ENCODE measurements at places on chromosomes 1 and 21.
A peak's percentile ranks its signal among the peaks of the same experiment; 100 is the strongest.

GRCh38 chr1:42993502-42994136 lies 35.0 kb upstream of the SLC2A1 start:
- DNase-seq = no peak

DNA sequence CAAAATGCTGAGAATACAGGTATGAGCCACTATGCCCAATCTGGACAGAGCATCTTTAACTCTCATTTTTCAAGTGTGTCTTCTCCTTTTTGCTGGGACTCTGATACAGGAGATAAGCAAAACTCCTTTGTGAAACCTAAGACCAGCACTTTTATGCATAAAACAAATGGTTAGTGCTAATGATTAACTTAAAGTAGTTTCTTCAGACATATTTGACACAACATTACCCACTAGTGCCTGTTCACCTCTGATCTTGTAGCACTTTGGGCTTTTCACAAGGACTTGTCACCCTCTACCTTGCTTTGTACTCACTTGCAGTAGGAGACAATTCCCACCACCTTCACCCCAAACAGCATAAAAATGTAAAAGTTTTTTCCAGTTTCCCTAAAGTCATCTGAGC lies 216.3 kb downstream of the RGS7 start:
- no peak for DNase-seq

DNA sequence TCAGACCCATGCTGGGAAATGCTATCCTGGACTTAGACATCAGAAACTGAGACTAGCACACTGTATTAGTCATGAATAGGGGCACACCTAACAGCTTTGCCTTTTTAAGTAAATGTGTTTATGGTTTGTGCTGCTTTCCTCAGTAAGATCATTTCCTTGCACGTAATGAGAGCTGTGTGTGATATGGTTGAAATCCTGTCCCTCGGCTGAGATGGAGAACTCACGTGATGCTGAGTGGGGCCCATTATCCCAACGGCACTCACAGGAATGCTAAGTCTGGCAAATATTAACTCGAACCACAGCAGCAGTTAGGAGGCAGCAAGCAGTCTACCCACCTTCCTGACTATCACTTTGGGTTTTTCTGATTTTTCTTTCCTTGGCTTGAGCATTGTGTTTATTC lies 38.2 kb downstream of the BCL9 start:
- peak; percentile 23 for DNase-seq

GRCh38 chr1:96992871-96993270 lies 271.3 kb downstream of the PTBP2 start:
- peak; percentile 33 for DNase-seq

- DNase-seq = no peak
Observed at GRCh38 chr1:27596261-27596660, 7.7 kb downstream of the AHDC1 start.

DNA sequence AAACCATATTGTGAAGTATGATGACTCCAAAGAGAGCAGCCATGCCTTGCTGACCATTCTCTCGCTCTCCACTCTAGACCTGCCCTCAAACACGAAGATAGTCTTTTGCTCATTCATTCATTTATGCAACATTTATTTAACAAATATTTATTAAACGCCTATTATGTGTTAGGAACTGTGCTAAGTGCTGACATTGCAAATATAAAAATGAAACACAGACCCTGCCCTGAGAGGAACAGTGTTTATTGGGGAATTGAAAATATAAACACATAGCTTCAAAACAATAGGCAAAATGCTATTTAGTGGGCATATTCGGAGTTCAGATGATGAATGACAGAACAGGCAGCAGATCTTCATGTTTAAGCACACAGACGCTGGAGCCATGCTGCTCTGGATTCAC lies 213.6 kb downstream of the NUF2 start:
- DNase-seq = no peak

- DNase-seq = peak; percentile 87
Observed at GRCh38 chr1:198212675-198213074, 55.9 kb downstream of the NEK7 start.

All from fibroblast of villous mesenchyme (primary cell).